NCI-H2171 (cell line): ENCODE measurements at places on chromosomes 5 and 9.

GRCh38 chr5:180119903-180120236, 48.3 kb upstream of the RNF130 start:
- no peak for DNase-seq

- no peak for DNase-seq
Observed at GRCh38 chr5:138601444-138601843, 26.2 kb upstream of the HSPA9 start.

DNA sequence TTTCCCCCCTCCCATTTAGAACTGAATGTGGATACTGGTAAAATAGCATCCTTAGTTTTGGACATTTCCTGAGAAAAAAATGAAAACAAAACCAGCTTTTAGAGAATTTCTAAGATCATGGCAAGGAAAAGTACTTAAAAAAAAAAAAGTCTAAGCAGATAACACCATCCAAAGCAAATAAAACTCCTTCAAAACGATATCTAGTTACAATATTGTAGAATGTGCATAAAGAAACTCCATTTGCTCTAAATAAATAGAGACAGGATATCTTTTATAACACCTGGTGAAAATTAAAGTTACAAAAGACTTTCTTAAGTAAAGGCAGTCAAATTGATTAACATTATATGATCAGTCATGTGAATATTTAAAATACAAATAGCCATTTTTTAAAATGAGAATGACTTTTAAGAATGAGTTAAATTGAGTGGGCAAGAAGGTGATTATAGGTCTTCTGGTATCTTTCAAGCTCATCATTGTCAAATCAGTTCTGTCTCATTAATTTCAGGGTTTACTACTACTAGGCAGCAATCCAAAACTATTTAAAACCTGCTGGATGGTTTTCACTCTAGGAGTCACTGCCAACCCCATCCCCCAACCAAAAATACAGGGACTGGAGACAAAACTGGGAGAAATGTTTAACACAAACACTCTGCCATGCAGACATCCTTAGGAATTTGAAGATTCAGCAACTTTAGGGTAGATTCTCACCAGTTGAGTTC, 382.6 kb downstream of the ADGRV1 start:
- peak; percentile 12 for DNase-seq

GRCh38 chr5:133265257-133265656, 213.4 kb downstream of the HSPA4 start:
- no peak for DNase-seq

- DNase-seq: no peak
Observed at GRCh38 chr5:87787625-87788256, 375.0 kb upstream of the CCNH start.
